Posterior cingulate gyrus (tissue), 11 donors: ENCODE measurements at places on chromosomes 7 and 10.

DNA sequence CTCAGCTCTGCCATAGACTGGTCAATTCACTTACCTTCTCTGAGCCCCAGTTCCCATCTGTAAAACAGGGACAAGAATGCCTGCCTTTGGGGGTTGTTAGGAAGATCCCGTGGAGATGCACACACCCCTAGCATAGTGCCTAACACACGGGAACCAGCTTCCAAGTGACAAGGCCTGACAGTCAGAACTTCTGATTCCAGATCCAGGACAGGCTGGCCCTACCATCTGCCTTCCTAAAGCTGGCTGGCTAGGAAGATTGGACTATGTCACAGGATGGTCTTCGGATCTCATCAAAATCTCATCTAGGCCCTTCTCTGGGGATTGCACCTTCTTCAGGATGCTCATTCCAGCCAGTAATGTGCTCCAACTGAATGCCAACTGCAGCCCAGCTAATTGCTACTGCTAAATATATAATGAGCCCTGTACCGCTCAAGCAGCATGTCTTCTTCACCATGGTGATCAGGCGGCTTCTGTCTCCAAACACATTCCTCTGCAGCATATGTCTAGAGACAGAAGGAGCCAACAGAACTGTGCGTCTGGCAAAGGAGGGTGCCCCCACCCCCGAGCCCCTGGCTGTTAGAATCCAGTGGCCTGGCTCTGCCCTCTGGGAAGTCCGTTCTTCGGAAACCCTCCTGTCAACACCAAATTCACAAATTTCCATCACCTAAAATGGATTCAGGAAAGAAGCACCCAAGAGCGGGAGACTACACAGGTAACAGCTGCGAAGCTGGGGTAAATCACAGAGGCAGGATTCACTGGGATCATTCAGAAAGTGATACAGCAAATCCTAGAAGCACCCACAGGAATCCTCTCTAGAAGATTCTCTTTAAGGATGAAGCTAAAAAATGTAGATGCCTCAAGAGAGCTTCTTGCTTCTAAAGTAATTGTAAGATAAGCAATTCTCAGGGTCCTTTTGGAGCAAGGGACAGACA, 142.1 kb upstream of the EEPD1 start:
- peak; percentile 78 for DNase-seq

GRCh38 chr7:22565315-22565811, 65.4 kb upstream of the STEAP1B start:
- DNase-seq: no peak

GRCh38 chr10:91745090-91745831, 53.0 kb upstream of the TNKS2 start:
- no peak for DNase-seq

- peak; percentile 68 for DNase-seq
These were observed 79.5 kb downstream of the TCERG1L start for GRCh38 chr10:131231965-131232541.

GRCh38 chr10:126581648-126582046, 88.8 kb downstream of the C10orf90 start:
- DNase-seq: no peak

DNA sequence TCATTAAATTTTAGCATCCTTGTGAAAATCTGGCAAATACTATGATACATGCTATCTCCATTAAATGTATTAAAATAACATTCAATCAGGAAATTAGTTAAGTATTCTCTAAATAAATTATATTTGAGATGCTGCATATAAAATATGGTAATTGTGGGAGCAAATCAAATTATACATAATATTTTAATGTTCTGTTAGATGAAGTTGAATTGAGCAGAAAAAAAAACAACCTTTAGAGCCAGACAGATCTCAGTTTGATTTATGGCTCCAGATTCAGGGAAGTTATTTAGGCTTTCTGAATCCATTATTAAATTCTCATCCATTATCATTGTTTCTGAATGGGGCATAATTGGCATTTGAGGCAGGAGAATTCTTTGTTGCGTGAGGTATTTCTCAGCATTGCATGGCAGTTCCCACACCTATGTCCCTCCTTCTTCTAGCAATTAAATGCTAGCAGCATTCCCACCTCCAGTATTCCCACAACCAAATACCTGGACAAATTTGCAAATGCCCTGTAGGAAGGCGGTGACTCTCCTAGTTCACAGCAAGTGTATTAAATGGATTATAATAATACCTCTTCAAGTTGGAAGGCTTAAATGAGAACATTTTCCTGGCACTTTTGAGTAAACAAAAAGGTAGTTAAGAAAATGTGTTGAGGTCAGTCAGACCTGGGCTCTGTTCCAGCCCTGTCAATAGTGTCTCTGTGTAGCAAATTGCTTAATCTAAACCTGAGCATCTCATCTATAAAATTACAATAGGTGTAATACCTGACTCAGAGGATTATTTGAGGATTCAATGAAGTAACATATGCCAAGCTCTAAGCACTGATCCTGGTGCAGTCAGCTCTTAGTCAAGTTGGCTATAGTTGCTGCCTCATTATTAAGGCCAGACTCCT, 108.9 kb downstream of the RNLS start:
- no peak for DNase-seq

- DNase-seq: no peak
These were observed 55.9 kb upstream of the INPP5A start for GRCh38 chr10:132481690-132482089.

DNA sequence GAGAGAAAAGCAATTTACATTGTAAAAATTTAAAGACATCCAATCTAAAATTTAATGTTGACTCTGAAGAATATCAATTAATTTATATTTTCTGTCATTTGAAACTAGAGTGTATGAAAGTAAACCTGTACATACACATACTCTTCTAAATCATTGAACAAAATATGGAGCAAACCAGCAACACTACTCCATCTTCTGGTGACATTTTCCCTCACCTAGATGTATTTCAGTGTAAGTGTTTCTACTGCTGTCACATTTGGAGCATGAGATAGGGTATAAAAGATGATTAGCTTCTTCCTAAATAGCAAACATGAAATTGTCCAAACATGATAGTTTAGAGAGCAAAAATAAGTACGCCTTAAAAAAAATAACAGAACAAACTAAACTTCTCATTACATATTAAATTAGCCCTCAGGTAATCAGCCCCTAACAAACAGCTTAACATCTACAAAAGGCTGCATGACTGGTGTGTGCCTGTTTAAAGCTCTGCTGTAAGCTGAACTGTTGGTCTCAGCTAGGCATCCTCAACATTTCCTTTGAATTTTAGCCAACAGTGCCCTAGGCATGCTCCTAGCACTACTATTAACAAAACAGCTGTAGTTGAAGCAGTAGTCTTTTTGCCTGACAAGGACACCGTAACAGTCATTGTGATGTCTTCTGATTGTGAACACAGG, 189.8 kb downstream of the CTNNA3 start:
- DNase-seq: no peak

GRCh38 chr10:34854147-34854601, 39.1 kb upstream of the PARD3 start:
- no peak for DNase-seq

DNA sequence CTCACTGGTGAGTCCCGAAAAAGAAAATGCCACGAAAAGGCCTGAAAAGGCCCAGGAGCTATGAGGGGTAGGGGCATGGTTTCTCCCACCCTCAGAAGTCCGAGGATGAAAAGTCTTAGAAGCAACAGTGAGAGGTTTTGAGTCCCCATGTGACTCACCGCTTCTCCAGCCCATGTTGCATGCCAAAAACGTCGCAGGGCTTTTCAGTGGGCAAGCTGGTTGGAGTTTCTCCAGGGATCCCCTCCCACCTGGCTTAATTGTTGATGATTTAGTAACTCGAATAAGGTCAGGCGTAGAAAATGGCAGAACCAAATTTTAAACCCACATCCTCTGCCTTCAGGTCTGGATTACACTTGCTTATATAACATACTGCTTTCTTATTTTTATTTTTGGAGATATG, 96.3 kb upstream of the ARMC3 start:
- DNase-seq: no peak

DNA sequence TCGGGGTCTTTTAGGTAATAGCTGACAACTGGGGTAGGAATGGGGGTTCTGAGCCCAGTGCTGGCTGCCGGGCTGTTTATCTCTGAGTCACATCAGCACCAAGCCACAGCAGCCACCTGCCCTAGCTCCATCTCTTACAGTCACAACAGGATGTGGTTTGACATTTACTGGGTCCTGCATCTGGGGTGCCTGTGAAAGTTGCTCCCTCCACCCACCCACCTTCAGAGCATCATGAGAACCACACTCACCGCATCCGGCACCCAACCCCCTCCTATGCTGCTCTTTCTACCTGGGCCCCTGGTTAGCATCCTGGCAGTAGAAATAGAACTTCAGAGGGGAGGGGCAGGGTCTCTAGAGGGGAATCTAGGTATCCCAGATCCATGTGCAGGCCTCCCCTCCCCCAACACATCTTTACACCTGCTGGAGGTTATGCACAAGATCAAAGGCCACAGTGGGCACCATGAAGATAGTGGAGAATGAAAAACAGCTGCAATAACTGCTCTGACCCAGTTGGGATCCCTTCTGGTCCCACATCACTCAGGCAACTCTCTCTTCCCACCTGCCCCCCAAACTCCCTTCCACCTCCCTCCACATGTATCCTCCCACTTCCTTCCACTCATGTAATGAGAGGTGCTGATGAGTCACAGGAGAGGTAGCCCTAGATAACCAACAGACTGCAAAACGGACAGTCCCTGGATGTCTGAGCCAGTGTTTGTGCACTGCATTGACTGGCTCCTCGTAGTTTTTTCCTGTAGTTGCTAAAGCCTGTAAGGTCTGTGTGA, 38.2 kb downstream of the PRSS2 start:
- no peak for DNase-seq

DNA sequence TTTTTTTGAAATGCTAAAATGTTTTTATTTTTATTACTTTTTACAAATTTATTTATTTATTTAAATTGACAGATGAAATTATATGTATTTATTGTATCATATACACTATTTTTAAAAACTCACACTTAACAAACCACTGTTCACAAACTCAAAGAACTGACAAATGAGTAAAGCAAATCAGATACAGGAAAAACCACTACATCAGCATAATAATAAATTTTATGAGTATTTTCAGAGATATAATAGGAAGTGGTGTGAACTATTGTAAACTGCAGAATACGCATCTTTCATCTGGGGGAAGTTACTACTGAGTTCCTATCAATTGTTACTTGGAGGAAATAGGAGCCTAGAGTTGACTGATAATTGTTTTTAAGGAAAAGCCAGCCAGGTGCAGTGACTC, 150.7 kb downstream of the PCLO start:
- DNase-seq: no peak

DNA sequence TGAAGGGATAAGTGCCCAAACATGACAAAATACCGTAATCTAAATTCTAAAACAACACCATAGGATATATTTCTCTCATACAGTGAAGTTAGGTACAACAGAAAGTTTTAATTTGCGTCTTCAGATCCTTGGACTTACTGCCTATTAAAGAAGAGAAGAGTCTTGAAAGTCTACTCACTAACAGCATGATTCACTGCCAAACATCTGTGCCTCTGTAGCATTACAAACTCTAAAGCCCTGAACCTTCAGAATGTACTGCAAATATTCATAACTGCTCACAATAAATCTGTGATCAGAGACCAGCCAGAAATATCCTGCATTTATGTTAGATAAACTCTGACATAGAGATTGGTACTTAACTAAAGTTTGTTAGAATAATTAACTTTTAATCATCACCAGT, 365.3 kb downstream of the PARD3 start:
- no peak for DNase-seq

GRCh38 chr10:53690524-53691240, 918.1 kb upstream of the MBL2 start:
- no peak for DNase-seq

DNA sequence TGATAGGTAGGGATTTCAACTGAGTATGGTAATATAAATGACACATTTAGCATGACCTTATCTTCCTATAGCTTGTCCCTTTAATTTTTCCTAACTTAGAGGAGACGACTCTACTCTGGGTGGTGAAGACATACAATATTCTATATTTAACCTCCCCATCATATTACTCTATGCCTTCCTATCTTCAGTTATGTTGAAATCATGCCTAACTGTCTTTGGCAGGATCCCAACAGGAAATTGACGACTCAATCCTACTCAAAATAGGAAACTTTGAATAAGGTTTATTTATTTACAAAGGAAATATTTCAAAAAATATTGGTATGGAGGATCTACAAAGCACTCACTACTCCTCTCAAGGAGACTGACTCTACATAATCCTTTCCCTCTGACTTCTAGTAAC, 24.1 kb upstream of the SEMA3A start:
- DNase-seq: no peak

DNA sequence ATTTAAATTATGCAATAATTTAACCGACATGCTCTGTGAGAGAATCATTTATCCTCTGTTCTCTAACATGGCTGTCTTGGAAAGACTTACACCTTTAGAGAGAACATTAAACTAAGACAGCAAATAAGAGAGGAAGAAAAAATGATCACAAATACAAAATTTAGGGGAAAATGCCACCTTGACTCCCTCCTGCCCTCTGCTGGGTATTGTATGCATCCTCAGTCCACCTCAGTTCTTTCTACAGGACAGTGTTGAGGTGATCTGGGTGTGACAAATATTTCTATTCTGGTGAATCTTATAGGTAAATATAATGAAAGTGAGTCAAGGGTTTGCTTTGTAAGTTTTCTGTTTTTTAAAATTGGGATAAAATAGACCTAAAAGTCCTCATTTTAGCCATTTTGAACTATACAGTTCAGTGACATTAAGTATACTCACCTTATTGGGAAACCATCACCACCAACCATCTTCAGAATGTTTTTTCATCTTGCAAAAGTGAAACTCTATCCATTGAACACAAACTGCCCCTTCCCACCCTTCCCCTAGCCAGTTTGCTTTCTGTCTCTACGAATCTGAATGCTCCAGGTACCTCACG, 61.5 kb upstream of the ELMO1 start:
- no peak for DNase-seq

DNA sequence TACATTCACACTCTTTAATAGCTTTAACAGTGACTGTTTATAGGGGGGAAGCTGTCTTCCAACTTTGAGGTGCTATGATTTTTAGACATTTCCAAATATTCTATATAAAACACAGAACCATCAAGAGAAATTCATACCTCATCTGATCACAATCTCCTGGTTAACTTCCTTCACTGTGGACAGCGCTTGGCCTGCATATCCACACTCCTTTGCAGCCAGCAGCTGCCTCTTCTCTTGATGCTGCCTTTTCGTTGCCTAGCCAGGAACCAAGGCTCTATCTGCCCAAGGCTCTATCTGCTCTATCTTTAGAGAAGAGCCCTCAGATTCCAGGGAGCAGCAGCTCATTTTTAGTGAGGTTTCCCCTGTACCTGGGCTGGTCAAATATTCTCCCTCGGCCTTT, 252.0 kb downstream of the PTEN start:
- no peak for DNase-seq

DNA sequence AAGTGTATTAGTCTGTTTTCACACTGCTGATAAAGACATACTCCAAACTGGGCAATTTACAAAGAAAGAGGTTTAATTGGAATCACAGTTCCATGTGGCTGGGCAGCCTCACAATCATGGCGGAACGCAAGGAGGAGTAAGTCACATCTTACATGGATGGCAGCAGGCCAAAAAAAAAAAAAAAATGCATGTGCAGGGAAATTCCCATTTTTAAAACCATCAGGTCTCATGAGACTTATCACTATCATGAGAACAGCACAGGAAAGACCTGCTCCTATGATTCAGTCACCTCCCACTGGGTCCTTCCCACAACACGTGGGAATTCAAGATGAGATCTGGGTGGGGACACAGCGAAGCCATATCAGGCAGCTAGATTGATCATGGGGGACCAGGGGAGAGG, 136.8 kb downstream of the EXOC4 start:
- no peak for DNase-seq

GRCh38 chr10:5571826-5572225, 47.1 kb downstream of the CALML3 start:
- no peak for DNase-seq
